ENCODE measurements at places on chromosomes 13 and 19. TPM values are rescaled to one million over a fixed set of nuclear protein-coding genes. Genes with fewer than 3 reads are reported as not detected.

CLEC4G gene
- total RNA-seq = not detected

OVOL3 gene
- total RNA-seq = not detected

RNF113B gene
- not detected for total RNA-seq

FARP1 gene
- 19.3 TPM for total RNA-seq

CFAP97D2 gene
- not detected for total RNA-seq

KLK7 gene
- 3.5 TPM for total RNA-seq

FBN3 gene
- total RNA-seq = not detected

SIGLEC14 gene
- total RNA-seq = not detected

RDH8 gene
- total RNA-seq = not detected

GNA15 gene
- 264 TPM for total RNA-seq

All from hair follicular keratinocyte (primary cell).